ENCODE measurements at places on chromosomes 12 and 14. TPM values are rescaled to one million over a fixed set of nuclear protein-coding genes. Genes with fewer than 3 reads are reported as not detected.

GRCh38 chr12:47718531-47718930 lies 6.8 kb downstream of the ENDOU start:
- peak overlapping the region; percentile 88 for H3K27ac ChIP-seq
- no peaks in the 10 kb centered on the region for H3K27me3 ChIP-seq
- no peak overlapping the region for H3K4me3 ChIP-seq
- H3K4me1 ChIP-seq, result peaks cover 46% of the 10 kb centered on the region
- DNase-seq, result no peak
- H3K36me3 ChIP-seq, result no peaks in the 10 kb centered on the region

SALL2 gene
- total RNA-seq, result 13.3 TPM

GRCh38 chr12:110750784-110751461 lies 8.2 kb upstream of the PPP1CC start:
- H3K27me3 ChIP-seq, result no peaks in the 10 kb centered on the region
- H3K4me3 ChIP-seq, result no peak overlapping the region
- H3K27ac ChIP-seq, result peak overlapping the region; percentile 18
- DNase-seq, result peak; percentile 69

GRCh38 chr12:4587108-4587507 lies 25.1 kb downstream of the DYRK4 start:
- H3K27me3 ChIP-seq, result no peaks in the 10 kb centered on the region
- H3K4me3 ChIP-seq, result no peak overlapping the region
- no peaks in the 10 kb centered on the region for H3K4me1 ChIP-seq
- H3K27ac ChIP-seq, result no peak overlapping the region

- no peaks in the 10 kb centered on the region for H3K36me3 ChIP-seq
- H3K4me3 ChIP-seq, result no peak overlapping the region
- peaks cover 10% of the 10 kb centered on the region for H3K4me1 ChIP-seq
Measured at GRCh38 chr12:3271146-3271545, 194.0 kb downstream of the TSPAN9 start.

GNB3 gene
- total RNA-seq, result 2.4 TPM

GRCh38 chr14:29796853-29797252 lies 130.8 kb downstream of the PRKD1 start:
- H3K4me3 ChIP-seq, result no peak overlapping the region
- H3K27ac ChIP-seq, result no peak overlapping the region
- H3K27me3 ChIP-seq, result no peaks in the 10 kb centered on the region
- no peaks in the 10 kb centered on the region for H3K36me3 ChIP-seq
- H3K4me1 ChIP-seq, result no peaks in the 10 kb centered on the region

DNA sequence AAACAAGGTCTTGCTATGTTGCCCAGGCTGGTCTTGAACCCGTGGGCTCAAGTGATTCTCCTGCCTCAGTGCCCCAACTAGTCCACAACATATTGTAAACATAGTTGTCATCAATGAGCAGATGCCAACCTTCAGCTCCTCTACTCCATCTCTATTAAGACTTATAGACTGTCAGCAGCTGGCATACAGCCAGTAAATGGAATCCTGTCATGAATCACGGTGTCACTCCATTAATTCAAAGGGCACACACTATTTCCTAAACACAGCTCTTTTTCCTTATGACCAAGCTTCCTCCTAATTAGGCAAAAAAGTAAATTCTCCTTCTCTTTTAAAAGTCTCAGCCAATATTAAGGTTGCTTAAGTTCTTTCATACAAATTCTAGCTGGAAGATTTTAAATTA lies 111.2 kb downstream of the ITPR2 start:
- DNase-seq, result no peak
- no peak overlapping the region for H3K4me3 ChIP-seq

ADCK1 gene
- 19.4 TPM for total RNA-seq

DNA sequence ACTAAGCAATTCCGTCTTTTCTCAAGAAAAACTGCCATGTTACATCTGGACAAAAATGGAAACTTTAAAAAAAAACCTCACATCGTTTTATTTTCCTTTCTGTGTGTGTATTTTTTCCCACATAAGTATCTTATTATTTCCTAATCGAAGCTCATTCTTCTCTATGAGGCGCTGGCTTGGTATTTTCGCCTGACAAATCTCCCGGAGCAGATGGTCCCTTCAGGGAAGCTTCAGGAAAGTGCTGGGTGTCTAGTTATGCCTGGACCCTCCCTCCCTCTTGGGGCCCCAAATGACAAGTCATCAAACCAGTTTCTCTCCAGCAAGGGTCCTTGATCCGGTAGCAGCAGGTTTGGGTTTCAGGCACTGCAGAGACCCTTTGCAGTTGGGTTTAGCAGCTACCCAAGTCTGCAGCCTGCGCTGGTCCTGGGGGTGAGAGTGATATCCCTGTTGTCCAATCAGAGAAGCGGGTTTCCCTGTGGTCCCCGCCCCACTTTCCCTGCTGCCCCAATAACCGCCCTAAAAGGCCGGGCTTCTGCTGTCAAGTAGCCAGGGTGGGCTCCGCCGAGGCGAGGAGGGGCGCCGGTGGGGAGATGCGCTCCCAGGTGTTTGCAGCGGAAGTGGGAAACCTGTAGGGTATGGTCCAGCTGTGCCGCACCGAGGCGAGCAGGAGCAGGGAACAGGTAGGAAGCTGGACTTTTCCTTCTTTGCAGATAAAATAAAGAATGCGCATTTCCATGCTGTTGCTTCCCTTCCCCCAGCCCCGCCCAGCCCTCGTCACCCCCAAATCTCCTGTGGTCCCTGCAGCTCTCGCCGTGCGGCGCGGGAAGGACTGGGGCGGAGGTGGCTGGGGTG lies at the start of gene CNTN1:
Gene CNTN1, plus strand, starts transcription at position 527 of the 852 bp plus-strand sequence.
- H3K27me3 ChIP-seq, result peaks cover 24% of the 10 kb centered on the region
- peak within 1 kb of the TSS; percentile 64 for H3K4me3 ChIP-seq
- no peaks in the 10 kb centered on the region for H3K4me1 ChIP-seq
- peak within 1 kb of the TSS; percentile 38 for H3K27ac ChIP-seq
- H3K36me3 ChIP-seq, result no peaks in the 10 kb centered on the region

GRCh38 chr12:69392179-69392928 lies 32.8 kb downstream of the YEATS4 start:
- no peak for DNase-seq
- H3K36me3 ChIP-seq, result peaks cover 19% of the 10 kb centered on the region
- no peaks in the 10 kb centered on the region for H3K4me1 ChIP-seq
- no peaks in the 10 kb centered on the region for H3K27me3 ChIP-seq

GRCh38 chr12:59833408-59833807 lies 237.6 kb downstream of the SLC16A7 start:
- no peak overlapping the region for H3K4me3 ChIP-seq
- no peak for DNase-seq
- no peak overlapping the region for H3K27ac ChIP-seq
- no peaks in the 10 kb centered on the region for H3K4me1 ChIP-seq

- H3K36me3 ChIP-seq, result no peaks in the 10 kb centered on the region
- DNase-seq, result no peak
- H3K4me3 ChIP-seq, result no peak overlapping the region
- no peaks in the 10 kb centered on the region for H3K4me1 ChIP-seq
Measured at GRCh38 chr12:69779928-69780327, 41.3 kb downstream of the RAB3IP start.

SDR9C7 gene
- total RNA-seq, result not detected

DNA sequence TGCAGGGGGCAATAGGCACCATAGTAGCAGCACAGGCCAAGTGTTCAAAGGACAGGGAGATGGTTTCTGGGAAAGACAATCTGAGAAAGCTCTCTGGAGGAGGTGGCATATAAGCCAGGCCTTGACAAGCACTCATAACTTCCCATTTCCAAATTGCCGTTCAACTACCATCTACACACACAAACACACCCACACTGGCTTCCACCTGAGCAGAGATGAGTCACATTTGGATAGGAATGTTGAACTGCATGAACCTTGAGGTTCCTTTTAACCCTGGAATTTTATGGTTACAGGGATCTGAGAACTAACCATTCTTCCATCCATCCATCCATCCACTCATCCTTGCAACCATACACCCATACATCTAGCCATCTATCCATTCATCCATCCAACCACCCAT lies 86.6 kb downstream of the KSR2 start:
- DNase-seq, result no peak
- H3K4me1 ChIP-seq, result no peaks in the 10 kb centered on the region
- H3K27ac ChIP-seq, result no peak overlapping the region
- no peaks in the 10 kb centered on the region for H3K36me3 ChIP-seq
- no peak overlapping the region for H3K4me3 ChIP-seq
- H3K27me3 ChIP-seq, result peaks cover 21% of the 10 kb centered on the region

GRCh38 chr12:53791735-53792326 lies 40.1 kb upstream of the CISTR start:
- no peaks in the 10 kb centered on the region for H3K36me3 ChIP-seq
- H3K27me3 ChIP-seq, result peaks cover 13% of the 10 kb centered on the region
- DNase-seq, result no peak

DNA sequence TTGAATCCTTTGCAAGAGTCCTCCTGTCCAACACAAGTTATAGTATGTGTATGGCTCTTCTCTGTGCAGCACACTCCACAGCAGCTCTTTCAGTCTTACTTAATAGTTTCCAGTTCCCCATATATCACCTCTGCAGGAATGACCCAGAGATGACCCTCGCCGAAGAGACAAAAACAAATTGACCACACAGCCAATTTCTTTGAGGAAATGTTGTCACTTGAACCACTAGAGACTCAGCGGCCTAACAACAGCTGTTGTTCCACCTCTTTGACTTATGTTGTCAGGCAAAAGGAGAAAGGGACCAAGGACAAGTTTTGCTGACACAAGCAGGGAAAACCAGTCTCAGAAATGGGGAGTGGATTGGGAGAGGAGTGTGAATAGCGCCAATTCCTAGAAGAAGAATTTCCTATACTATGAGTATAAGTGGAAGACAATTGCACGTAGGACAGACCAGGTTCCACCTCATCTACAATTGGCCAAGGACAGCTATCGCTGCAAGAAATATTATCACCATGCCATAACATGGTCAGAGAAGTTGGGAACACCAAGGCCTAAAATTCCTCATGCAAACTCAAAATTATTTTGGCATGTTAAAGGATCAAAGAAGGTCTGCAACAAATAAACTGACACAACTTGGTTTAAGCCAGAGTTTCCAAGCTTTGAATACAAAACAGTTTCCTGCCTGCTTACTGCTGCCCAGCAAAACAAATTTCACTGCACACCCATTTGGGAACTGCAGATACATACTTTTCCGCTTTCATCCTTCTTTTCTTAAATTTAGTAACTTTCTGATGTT lies 41.7 kb upstream of the ITPR2 start:
- H3K4me1 ChIP-seq, result peaks cover 32% of the 10 kb centered on the region
- no peaks in the 10 kb centered on the region for H3K27me3 ChIP-seq
- no peak for DNase-seq

DNA sequence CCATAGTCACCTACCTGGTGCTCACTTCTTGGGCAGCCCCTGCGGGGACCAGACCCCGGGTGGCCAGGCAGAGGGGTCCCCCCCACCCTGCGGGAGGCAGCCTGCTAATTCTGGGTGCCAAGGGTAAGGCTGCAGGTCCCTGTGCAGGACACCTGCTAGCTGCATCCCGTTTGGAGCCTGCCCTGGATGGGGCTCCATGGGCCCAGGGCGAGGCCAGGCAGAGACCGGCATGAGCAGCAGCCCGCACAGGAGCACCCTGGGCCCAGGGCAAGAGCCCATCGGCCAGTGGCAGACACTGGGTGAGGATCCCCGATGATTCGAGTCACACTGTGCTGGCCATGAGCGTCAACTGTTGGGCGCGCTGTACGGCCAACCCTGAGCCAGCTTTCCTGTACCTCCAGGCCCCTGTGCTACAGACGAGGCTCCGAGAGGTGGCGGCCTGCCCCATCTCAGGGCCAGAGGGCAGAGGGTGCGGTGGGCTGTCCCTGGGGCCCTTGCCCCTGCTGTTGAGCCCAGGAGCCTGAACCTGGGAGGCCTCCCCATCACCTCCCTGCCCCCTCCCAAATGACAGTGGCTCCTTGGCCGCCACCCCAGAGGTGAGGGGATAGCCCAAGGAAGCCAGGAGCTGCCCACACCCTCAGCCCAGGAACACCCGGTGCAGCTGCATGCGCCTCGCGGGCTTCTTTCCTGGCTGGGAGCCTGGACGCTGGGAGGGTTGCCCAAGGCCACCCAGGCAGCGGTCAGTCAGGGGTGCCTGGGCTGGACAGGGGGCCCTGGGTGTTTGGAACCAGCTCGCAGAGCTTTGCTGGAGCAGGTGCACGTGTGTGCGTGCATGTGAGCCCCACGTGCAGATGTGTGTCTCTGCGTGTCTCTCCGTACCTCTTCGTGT lies 47.7 kb downstream of the CYP46A1 start:
- no peaks in the 10 kb centered on the region for H3K27me3 ChIP-seq
- H3K4me1 ChIP-seq, result peaks cover 31% of the 10 kb centered on the region
- H3K4me3 ChIP-seq, result no peak overlapping the region
- H3K27ac ChIP-seq, result peak overlapping the region; percentile 64
- no peaks in the 10 kb centered on the region for H3K36me3 ChIP-seq
- DNase-seq, result peak; percentile 74

- H3K27me3 ChIP-seq, result no peaks in the 10 kb centered on the region
- H3K4me3 ChIP-seq, result no peak overlapping the region
- no peaks in the 10 kb centered on the region for H3K36me3 ChIP-seq
- no peak for DNase-seq
- H3K27ac ChIP-seq, result no peak overlapping the region
Measured at GRCh38 chr14:58738189-58738836, 100.6 kb downstream of the DACT1 start.

DTX3 gene
- 68.4 TPM for total RNA-seq

GRCh38 chr12:68505970-68506369 lies 104.7 kb upstream of the RAP1B start:
- DNase-seq, result no peak
- H3K4me3 ChIP-seq, result no peak overlapping the region
- H3K27me3 ChIP-seq, result no peaks in the 10 kb centered on the region
- no peak overlapping the region for H3K27ac ChIP-seq
- H3K36me3 ChIP-seq, result no peaks in the 10 kb centered on the region

DNA sequence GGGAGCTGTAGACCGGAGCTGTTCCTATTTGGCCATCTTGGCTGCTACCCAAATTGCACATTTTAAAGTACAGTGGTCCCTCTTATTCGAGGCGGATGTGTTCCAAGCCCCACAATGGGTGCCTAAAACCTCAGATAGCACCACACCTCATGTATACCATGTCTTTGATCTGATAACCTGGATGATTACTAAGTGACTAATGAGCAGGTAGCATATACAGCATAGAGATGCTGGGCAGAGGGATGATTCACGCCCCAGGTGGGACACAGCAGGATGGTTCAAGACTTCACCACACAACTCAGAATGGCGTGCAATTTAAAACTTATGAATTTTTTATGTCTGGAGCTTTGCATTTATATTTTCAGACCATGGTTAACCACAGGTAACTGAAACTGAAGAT lies 255.0 kb downstream of the AKAP6 start:
- H3K27me3 ChIP-seq, result no peaks in the 10 kb centered on the region
- H3K27ac ChIP-seq, result no peak overlapping the region
- H3K4me3 ChIP-seq, result no peak overlapping the region
- H3K36me3 ChIP-seq, result no peaks in the 10 kb centered on the region
- no peak for DNase-seq
- H3K4me1 ChIP-seq, result no peaks in the 10 kb centered on the region

AKAP6 gene
- total RNA-seq, result 56.2 TPM

ASCL4 gene
- not detected for total RNA-seq

- no peak overlapping the region for H3K4me3 ChIP-seq
- H3K27me3 ChIP-seq, result no peaks in the 10 kb centered on the region
- H3K27ac ChIP-seq, result no peak overlapping the region
- H3K4me1 ChIP-seq, result peaks cover 6% of the 10 kb centered on the region
- DNase-seq, result peak; percentile 34
- no peaks in the 10 kb centered on the region for H3K36me3 ChIP-seq
Measured at GRCh38 chr14:99329711-99330315, 57.8 kb upstream of the BCL11B start.

GRCh38 chr12:93569301-93569655 lies 3.2 kb upstream of the SOCS2 start:
- H3K27me3 ChIP-seq, result no peaks in the 10 kb centered on the region
- peaks cover 7% of the 10 kb centered on the region for H3K36me3 ChIP-seq
- peaks cover 4% of the 10 kb centered on the region for H3K4me1 ChIP-seq

GRCh38 chr12:124898200-124898922 lies 16.1 kb downstream of the UBC start:
- H3K4me3 ChIP-seq, result no peak overlapping the region
- DNase-seq, result peak; percentile 74
- H3K27ac ChIP-seq, result no peak overlapping the region
- H3K36me3 ChIP-seq, result no peaks in the 10 kb centered on the region
- no peaks in the 10 kb centered on the region for H3K4me1 ChIP-seq

Measured in sigmoid colon (tissue), 7 donors.